ENCODE measurements at places on chromosomes 4 and X. TPM values are rescaled to one million over a fixed set of nuclear protein-coding genes. Genes with fewer than 3 reads are reported as not detected.

- no peak for DNase-seq
Observed at GRCh38 chrX:20433388-20433775, 166.7 kb upstream of the RPS6KA3 start.

DNA sequence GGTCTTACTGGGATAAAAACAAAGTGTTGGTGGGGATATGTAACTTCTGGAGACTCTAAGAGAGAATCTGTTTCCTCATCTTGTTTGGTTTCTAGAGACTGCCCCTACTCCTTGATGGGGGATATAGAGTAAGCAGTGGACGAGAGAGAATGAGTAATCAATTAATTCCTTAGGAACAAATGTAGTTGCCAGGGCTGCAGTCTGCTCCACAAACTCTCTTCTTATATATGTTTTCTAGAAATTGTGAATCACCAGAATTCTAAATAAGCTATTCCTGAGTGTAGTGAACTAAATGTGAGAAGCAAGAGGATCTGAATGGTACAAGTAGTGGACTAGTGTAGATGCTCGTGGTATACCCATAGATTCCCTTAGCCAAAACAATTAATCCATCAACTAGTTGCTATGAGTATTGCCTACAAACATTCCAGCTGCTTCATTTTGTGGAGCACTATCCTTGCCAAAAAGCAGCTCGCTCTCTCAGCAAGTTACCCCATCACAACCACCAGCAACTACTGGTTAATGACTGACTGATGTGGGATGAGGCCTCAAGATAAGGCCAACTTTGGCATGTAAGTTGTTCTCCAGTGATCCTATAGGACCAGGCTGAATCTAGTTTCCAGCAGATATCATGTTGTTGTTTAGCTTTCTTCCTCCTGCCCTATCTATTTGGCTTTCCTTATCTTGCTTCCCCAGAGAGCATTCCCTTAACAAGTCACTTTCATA is 273.0 kb downstream of the SLC7A11 start:
- DNase-seq: no peak

DNA sequence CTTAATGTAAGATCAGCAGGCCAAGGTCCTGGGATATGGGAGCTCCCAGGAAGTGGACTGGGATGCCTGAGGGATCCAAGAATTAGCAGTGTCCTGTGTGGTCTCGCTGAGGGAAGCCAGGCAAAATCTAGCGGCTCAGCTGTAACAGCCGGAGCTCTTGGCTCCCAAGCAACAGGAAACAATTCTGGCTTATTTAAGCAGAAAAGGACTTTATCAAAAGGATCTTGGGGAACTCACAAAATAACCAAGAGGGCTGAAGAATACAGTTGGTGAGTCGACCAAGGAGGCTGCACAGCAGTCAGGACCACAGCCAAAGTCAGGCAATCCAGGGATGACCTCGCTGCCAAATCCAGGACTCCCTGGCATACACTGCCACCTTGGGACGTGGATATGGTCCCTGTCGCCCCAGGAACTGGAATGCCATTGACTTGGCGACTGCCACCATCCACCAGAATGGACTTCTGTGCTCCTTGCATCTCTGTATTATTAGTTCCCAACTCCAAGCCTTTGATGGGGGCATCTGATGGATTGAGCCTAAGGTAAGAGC is 165.3 kb upstream of the BCOR start:
- DNase-seq: no peak

DNA sequence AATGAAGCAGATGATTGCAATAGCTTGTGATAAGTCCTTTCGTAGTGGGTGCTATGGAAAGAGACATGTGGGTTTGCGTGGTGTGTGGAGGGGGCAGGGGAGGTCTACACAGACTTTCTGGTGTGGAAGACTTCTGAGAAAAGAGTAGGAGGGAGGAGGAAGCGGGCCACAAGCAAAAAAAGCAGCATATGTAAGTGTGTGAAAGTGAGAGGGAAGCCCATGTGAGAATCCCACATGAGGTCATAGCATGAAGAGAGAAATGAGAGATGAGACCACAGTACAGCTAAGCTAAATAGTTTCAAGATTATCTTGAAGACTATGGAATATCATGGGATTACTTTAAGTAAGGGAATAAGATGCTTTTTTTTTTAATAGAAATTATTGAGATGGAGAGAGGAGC is 2039.9 kb upstream of the TENM3 start:
- DNase-seq: no peak

- DNase-seq: no peak
Observed at GRCh38 chrX:141960578-141960977, 56.9 kb downstream of the MAGEC1 start.

DNA sequence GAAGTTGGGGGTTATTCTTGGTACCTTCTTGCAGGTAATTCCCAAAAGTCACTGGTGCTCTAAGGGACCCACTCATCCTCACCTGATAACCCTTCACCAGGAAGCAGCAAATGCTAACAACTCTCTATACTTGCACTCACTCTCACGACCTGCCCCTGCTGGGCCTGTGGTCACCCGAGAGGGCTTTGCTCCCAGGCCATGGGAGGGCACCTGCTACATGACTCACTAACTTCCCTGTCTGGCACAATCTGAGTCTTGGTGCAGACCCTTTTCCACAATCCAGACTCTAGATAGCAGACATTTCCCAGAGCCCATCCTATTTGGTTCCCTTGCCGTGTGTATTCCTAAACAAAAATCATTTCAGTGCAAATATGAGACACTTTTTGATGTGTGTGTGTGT is 403.8 kb upstream of the FAT1 start:
- DNase-seq: no peak

DNA sequence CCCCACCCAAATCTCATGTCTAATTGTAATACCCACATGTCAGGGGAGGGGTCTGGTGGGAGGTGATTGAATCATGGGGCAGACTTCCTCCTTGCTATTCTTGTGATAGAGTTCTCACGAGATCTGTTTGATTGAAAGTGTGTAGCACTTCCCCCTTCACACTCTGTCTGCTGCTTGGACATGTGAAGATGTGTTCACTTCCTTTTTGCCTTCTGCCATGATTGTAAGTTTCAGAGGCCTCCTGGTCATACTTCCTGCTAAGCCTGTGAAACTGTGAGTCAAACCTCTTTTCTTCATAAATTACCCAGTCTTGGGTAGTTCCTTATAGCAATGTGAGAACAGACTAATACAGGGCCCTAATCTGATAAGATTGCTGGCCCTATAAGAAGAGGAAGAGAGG is 1514.8 kb downstream of the RPA4 start:
- DNase-seq: no peak

Gene SEL1L3
- 44.0 TPM for total RNA-seq

Gene EDA
- 0.57 TPM for total RNA-seq

Gene HGFAC
- not detected for total RNA-seq

All from activated T-helper 2 cell treated with anti-CD3 and anti-CD28 coated beads, Interferon-gamma antibody, Interleukin-2, Interleukin-4, amounts not matched to agents 10 μg/mL and 5 μg/mL and 100 μg/mL, durations not matched to agents 14 hours and 24 hours and 36 hours (primary cell).